ENCODE measurements at places on chromosomes 5 and 9.

DNA sequence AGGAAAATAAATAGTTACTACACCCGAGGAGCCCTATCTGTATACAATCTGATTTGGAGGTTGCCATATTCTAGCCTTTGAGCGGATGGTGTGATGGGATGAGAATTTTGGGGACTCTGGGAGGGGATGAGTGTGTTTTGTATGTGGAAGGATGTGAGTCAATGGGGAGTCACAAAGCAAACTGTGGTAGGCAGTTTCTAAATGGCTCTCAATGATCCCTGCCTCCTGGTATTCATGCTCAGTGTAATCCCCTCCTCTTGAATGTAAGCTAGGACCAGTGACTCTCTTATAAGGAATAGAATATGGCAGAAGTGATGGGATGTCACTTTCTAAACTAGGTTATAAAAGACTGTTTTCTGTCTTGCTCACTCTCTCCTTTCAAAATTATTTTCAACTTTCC, 205.7 kb upstream of the RIOK2 start:
- no peak for DNase-seq

DNA sequence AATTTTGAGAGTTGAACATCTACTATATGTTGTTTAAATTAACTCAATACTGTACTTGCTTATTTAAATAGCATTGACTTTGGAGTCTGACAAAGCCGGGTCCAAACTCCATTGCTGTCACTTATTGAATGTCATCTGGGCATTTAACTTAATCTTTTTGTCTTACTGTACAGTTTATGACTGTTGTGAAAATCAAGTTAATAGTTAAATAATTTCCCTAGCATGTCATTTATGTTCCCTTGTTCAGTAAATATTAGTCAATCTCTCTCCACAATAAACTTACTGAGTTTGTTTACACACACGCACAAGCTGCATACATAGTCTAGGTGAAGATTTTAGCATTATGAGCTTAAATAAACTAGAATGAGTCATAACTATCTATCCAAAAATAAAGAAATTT, 6.3 kb upstream of the UGCG start:
- DNase-seq: no peak

DNA sequence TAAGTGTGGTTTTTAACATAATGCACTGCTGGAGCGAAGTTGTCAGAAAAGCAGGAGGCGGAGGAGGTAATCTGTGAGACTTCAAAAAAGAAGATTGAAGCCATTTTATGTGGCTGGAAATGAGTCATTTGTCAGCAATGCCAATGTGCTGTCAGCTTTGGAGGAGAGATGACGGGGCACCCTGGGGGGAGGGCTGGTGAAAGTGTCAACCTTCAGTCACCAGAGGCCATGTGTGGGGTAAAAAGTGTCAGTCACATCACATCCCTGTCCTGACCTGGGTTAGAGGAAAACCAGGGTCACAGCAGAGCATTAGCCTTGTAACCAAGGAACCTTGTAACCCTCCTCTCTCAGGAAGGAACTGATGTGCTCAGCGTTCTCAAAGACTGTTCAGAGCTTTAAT, 59.1 kb downstream of the TLR4 start:
- no peak for DNase-seq

DNA sequence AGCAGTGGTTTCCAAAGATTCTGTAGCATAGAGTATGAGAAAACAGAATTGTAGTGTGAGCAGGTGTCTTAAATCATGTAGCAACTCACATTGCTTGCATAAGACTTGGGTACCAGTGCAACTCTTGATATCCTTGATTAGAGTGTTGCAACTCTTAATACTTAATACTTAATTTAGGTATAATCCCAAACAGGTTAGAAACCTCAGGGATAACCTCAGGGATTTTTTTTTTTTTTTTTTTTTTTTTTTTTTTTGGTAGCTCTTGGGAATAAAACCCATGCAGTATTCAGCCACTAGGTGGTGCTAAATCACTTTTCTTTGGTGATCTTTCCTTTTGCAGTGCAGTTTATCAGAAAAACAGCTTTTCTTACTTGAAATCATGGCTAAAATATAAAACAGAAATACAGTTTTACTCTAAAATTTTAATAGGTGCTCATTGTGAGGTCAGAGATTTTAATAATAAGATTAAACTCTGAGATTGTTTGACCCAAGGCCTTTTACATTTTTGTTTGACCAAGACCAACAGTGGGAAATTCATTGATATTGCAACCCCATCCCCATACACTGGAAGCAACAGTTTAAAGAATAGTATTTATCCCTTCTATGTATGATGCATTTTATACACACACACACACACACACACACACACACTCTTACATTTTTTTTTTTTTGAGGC, 55.3 kb downstream of the ERAP1 start:
- DNase-seq: peak; percentile 75

DNA sequence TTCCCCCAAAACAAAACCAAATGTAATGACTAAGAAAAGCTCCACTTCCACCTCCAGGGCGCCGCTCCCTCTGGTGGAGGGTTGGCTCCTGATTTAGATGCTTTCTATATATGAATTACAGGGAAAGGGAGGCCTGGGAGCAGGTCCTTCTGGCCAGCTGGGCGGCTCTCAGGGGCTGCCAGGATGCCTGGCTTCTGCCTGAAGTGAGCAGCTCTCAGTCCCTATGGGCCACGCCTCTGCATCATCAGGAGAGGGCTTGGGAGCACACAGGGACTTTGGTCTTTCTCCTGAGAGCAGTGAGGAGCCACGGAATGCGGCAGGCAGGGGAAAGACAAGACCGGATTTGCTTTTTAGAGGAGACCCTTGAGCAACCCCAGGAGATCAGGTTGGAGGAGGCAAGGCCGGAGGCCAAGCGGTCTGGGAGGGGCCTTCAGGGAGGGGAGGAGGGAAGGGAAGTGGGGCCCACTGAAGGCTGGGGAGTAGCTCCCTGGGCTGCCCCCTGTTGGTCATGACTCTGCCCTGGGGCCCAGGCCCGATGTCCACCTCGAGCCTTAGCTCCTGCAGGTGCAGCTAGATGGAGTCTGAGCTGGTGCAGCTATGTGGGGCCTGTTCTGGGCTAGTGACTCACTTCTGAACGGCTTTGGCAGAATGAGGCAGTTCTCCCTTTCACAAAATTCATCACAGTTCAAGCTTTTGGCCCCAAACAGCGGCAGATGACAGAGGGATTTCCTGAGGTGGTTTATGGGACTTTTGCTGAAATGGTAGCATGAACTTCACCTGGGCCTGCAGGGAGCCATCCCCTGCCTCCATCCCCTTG, 11.3 kb upstream of the GRHPR start:
- no peak for DNase-seq

DNA sequence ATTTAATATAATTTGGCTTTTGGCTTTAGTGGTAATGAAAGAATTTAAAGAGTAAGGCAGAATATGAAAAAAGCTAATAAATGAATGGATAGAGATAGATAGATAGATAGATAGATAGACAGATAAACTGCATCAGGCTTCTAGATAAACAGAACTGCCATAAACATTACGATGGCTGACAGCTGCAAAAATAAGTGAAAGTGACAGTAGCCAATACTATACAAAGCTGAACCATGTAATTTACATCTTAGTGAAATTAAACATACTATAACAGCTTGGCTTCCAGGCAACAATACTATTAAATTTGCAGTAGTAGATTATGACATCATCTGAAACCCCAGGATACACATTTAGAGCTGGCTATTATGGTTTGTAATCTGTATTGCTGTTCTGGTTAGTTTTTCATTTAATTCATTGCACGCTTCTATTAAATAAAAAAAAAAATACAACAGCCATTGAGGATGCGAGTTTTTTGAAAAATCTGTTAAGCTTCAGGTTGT, 1354.8 kb downstream of the PTPRD start:
- DNase-seq: no peak

- no peak for DNase-seq
Measured at GRCh38 chr9:125393426-125393825, 131.8 kb downstream of the GAPVD1 start.

GRCh38 chr5:169574134-169574646, 9.4 kb upstream of the SPDL1 start:
- no peak for DNase-seq

GRCh38 chr5:163339148-163339547, 98.2 kb upstream of the CCNG1 start:
- no peak for DNase-seq

DNA sequence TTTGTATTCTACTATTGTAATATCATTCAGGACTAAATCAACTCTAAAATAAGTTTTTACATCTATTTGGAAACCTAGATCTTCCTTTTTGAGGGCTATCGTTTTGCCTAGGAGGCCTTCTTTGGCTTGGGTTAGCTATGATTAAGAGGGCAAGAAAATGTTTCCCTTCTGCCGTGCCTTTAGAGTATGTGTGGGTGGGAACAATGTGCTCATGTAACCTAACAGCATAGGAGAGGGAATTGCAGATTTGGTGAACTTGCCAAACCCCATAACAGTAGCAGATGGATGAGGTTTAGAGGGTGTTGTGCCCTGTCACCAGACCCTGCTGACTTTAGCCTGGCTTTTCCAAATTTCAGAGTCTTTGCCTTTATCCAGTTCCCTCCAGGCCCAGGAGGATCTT, 339.0 kb downstream of the ADGRV1 start:
- no peak for DNase-seq

DNA sequence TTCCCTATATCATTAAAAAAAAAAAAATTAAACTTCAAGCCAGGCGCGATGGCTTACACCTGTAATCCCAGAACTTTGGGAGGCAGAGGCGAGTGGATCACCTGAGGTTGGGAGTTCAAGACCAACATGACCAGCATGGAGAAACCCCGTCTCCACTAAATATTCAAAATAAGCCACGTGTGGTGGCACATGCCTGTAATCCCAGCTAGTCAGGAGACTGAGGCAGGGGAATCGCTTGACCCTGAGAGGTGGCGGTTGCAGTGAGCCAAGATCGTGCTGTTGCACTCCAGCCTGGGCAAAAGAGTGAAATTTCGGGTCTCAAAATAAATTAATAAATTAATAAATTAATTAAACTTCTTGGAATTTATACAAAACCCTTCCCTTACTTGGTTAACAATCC, 358.6 kb upstream of the CDH9 start:
- no peak for DNase-seq

DNA sequence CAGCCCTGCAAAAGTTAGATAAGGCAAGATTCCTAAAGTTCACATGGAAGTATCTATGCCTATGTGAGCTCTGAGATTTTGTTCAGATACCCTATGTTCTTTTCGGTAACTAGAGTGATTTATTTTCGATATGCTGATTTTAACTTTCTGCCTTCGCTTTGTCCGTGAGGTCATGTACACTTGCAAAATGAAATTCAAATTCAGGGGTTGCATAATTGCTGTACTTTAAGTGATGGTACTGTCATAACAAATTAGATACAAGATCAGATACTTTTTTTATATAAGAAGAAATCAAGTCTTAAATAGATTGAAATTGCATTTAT, 350 bp upstream of the ECPAS start:
- no peak for DNase-seq

- DNase-seq: no peak
Measured at GRCh38 chr5:41410307-41410706, 100.1 kb downstream of the PLCXD3 start.

- no peak for DNase-seq
Measured at GRCh38 chr9:95551406-95551805, 34.6 kb upstream of the PTCH1 start.

- no peak for DNase-seq
Measured at GRCh38 chr5:6273749-6274148, 104.6 kb downstream of the MED10 start.

DNA sequence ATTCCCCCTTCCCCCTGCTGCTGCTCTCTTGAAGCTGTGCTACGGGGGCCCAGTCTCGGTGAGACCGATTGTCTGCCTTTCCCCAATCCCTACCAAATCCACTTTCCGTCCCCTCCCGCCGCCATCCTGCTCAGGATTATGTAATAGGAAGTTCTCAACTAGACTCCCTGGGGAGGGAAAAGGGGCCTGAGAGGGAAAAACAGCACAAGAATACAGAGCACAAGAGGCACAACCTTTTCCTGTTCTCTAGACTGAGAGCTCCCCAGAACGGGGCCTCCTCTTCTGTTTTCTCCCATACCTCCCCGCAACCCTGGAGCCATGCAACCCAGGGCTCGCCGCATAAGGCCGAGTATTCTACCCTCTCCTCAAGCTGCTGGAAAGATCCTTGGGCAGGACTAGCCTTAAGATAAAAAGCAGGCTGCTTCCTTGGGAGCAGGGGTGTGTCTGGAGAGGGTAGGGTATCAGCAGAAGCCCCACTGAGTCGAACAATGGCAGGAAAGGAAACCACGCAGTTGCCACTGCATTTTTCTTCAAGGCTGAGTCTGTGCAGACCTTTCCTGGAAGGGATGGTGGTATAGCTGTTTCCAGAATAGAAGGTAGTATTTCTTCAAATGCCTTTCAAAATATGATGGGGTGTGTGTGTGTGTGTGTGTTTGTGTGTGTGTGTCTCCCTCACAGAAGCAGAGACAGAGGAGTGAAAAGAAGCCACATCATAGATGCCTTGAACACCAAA, 12.9 kb downstream of the MYORG start:
- DNase-seq: no peak

GRCh38 chr5:179818746-179819295, 1.9 kb upstream of the SQSTM1 start:
- peak; percentile 94 for DNase-seq

GRCh38 chr5:67047160-67047559, 149.4 kb downstream of the CD180 start:
- no peak for DNase-seq

GRCh38 chr9:134234001-134234660, 69.8 kb upstream of the RNU6ATAC start:
- DNase-seq: no peak

DNA sequence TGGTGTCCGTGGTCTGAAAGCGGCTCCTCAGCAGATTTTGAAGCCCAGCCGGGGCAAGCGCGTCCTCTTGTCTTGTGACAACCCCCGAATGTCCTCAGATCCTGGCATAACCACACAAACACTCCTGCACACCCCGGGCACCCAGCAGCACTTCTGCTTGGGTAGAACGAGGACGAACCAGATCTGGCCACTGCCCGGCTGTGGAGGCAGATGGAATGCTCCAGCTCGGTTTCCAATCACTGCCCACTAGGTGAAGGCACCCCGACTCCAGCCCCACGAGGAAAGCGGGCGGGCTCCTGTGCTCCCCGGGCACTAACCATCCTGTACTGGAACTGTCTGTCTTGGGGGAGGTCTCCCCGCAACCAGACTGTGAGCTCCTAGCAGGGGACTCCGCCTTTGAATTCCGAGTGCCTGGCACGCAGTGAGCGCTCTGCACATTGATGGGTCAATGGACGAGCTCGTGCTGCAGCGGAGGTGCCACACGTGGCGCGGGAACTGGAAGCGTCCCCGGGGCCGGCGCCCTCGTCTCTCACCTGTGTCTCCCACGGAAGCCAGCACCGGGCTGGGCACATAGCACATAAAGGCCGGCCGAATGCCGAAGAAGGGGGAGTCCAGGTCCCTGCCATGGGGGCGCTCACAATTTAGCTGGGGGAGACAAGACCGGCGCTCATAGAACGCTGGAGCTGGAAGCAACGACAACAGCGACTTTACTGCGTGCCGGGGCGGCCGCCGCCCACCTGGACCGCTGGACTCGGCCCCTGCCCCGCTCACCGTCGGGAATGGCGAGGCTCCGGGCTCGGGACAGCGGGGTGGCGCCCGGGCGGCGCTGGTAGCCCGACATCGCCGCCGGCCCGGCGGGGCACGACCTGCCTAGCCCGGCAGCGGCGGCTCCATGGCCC, 608 bp downstream of the ENTR1 start:
- peak; percentile 35 for DNase-seq

Measured in CD4-positive, alpha-beta T cell treated with Interleukin-17A for 1 hour (primary cell).